ENCODE measurements at places on chromosomes 6 and 20.
A peak's percentile ranks its signal among the peaks of the same experiment; 100 is the strongest.

- no peak for DNase-seq
Observed at GRCh38 chr6:56550301-56550700, 92.4 kb downstream of the DST start.

DNA sequence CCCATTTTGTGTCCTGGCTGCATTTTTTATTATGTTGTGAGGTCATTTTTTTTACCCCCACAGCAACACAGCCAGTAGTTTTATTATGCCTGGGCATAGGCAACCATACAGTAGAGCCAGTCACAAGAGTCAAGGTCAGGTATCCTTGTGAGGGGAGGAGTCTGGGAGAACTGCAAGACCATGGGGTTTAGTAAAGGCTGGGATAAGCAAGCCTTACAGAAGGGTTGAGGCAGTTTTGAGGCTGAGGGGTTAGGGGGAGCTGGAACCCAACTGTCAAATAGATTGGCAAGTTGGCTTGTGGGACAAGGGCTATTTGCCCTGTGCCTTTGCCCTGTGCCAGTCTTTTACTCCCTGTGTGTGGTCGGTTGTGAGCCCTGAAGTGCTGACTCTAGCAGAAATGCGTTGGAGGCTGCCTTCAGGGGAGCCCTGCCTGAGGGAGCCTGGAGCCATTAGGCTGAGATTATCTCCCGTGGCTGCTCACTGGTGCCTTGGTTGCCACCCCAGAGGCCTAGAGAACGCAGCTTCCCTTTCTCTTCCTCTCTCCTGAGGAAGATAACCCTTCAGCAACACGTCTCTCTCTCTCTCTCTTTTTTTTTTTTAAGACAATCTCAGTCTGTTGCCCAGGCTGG, 31.1 kb downstream of the RALY start:
- DNase-seq = peak; percentile 50

GRCh38 chr6:30769853-30770524, 25.6 kb upstream of the IER3 start:
- no peak for DNase-seq

DNA sequence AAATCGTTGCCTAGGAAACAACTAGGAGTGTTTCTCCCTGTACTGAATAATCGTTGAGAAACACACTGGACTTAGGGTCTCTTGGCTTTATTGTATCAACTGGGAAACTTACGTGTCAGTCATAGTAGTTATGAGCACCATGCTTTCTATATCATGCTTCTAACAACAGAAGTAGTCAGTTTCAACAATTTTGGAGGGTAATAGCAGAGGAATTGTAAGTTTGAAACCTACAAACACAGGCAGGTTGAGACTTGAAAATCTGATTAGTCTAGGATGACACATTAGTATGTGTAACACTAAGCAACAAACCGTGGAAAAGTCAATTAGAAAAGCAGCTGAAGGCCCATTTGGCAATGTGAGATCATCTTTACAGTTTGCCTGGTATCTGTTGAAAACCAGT, 43.9 kb upstream of the FABP7 start:
- no peak for DNase-seq

DNA sequence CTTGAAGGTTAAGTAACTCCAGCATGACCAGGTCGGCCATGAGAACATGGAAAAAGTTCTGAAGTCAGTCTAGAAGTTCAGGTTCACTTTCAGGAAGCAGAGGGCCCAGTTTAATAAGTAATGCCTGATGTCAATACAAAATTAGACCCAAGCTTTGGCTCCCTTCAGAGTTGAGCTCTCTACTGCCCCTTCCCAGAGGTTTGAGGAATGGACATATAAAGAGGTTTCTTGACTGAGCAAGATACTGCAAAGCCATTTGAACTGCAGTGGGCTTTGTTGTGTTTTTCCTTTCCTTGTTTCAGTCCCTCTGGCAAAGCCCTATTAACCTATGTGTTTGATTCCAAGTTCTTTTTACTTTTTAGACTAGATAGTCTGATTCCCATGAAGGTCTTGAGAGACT, 97.8 kb upstream of the PREP start:
- DNase-seq = no peak

- no peak for DNase-seq
Observed at GRCh38 chr6:25113436-25113835, 165.7 kb upstream of the CARMIL1 start.

- no peak for DNase-seq
Observed at GRCh38 chr20:60838297-60838696, 413.8 kb upstream of the CDH4 start.

DNA sequence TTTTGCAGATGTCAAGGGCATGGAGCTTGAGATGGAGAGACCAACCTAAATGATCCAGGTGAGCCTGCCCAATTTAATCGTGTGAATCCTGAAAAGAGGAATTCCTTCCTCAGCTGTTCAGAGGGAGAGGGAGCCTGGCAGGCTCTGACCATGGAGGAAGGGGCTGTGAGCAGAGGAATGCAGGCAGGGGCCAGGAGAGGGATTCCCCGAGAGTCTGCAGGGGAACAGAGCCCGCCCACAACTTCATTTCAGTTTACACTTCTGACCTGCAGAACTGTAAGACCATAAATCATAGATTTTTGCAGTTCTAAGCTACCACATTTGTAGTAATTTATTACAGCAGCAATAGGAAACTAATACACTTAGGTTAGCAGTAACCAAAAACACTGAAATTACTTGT, 164.1 kb downstream of the TBXT start:
- DNase-seq = no peak

DNA sequence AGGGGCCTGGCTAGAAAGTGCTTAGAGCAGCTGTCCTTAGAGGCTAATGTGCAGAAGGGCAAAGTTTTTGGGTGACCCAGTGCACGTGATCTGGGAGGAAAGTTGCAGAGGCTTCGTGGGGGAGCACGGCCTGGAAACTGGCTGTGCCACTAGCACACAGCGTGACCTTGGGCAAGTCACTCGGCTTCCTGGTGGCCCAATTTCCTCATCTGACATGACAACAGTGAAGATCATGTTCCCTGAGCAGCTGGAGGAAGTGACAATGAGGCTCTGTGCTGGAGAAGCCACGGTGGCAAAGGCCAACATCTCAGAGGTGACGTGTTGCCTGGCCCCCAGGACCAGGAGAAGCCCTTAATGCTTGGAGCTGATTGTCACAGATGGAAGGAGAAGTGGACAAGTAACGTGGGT, 99.5 kb downstream of the FOXC1 start:
- peak; percentile 30 for DNase-seq

GRCh38 chr20:60050193-60050947, 92.1 kb downstream of the CDH26 start:
- peak; percentile 18 for DNase-seq

- DNase-seq = no peak
Observed at GRCh38 chr6:163530406-163530805, 115.9 kb downstream of the QKI start.

- DNase-seq = no peak
Observed at GRCh38 chr6:133645966-133646740, 242.8 kb upstream of the TCF21 start.

GRCh38 chr20:51023617-51024155, 779 bp upstream of the KCNG1 start:
- no peak for DNase-seq

- no peak for DNase-seq
Observed at GRCh38 chr20:48480216-48480772, 347.5 kb downstream of the PREX1 start.

DNA sequence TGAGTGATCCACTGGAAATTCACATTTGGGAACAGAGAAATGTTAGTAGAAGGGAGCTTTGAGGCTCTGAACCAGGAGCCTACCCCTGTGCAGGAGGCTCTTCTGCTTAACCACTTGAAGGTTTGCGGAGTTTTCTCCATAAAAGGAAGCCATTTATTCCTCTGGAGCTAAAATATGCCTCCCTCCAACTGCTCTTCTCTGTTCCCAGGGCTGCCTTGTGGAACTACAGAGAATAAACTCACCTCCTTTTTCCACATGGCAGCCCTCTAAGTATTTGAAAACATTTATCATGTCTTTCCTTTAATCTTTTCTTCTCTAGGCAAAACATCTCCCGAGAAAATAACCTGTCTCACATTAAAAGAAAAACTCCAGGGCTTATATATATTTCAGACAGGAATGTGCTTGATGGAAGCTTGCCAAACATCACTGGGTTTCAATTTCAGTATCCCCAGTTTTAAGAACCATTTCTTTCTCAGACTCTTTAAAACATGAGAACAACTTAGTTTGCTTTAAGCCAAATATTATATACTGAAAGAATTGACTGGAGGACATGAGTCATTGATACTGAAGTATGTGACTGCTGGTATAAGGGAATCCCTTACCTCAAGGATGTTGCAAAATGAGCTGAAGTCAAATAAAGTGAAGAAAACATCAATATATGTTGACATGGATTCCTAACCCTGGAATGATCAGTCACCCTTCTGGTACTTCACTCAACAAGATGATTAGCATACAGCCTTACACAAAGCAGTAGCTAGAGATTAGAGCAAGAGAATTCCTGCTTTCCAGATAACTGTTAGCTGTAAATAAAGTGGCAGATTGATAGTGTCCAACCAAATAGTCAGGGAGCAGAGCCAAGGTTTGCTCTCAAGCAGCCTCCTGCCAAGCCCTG, 74.0 kb downstream of the ZBTB2 start:
- no peak for DNase-seq

GRCh38 chr6:116444092-116444491, 17.1 kb upstream of the CALHM6 start:
- peak; percentile 21 for DNase-seq

- DNase-seq = no peak
Observed at GRCh38 chr6:11460837-11461661, 76.5 kb upstream of the TMEM170B start.

GRCh38 chr6:114039841-114040240, 68.9 kb upstream of the HDAC2 start:
- DNase-seq = no peak

- DNase-seq = no peak
Observed at GRCh38 chr6:164130151-164130550, 715.6 kb downstream of the QKI start.

- DNase-seq = no peak
Observed at GRCh38 chr6:127207591-127208120, 59.0 kb upstream of the RNF146 start.

- no peak for DNase-seq
Observed at GRCh38 chr6:111818539-111819226, 54.6 kb downstream of the FYN start.

GRCh38 chr6:102759415-102759814, 1365.9 kb downstream of the GRIK2 start:
- DNase-seq = no peak

- no peak for DNase-seq
Observed at GRCh38 chr6:150894191-150894744, 28.8 kb downstream of the MTHFD1L start.

DNA sequence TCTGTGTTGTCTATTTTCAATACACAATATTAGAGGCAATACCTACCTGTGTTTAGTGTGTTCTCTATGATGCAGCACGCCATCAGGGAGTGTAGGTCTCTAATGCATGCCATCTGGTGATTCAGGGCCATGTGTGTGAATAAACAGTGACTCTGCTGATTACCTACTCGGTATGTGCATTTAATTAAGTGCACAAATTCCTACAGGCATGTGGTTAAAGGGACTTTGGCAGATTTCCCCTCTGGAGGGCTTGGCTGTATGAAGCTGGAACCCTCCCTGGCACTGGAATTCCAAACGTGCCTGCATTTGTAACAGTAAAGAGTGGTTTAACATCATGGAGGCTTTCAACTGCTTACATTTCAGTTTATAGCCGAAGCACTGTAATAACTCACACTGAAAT, 401.5 kb upstream of the SASH1 start:
- no peak for DNase-seq

GRCh38 chr6:142223938-142224337, 76.9 kb downstream of the VTA1 start:
- no peak for DNase-seq

- DNase-seq = no peak
Observed at GRCh38 chr20:24147961-24148360, 159.4 kb upstream of the GGTLC1 start.

DNA sequence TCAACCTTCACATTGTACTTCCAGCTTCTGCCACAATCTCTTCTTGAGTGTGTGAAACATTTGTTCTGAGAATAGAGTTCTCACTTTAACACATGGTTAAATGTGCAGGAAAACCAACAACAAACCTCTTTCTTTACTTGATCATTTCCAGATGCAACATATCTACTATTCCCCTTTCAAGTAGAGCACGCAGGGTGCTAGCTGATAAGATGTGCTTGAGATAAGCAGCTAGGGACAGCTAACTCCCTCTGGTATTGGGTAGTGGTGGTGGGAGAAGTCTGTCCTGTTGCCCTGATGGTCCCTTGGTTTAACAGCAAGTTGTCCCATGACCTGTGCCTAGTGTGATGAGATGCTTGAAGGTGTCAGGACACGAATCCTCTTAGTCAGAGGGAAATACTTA, 15.4 kb upstream of the HMGCLL1 start:
- no peak for DNase-seq

DNA sequence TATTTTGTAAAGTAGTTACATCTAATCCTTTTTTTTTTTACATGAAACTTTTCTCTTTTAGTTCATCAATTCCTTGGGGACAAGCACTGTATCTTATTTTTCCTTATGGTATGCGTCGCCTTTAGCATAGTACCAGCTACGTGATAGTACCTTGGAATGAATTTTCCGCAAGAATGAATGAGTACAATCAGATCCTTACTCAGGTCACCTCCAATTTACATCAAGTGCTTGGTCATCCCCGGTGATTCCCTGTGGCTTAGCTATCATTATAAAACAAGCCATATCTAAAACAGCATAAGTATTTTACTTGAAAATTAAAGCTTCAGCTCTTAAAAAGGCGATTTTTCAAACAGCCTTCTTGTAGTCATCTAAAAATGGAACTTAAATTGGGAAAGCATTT, 680.4 kb upstream of the MAP3K7 start:
- DNase-seq = no peak

GRCh38 chr20:53677447-53678314, 84.0 kb upstream of the ZNF217 start:
- DNase-seq = peak; percentile 92

DNA sequence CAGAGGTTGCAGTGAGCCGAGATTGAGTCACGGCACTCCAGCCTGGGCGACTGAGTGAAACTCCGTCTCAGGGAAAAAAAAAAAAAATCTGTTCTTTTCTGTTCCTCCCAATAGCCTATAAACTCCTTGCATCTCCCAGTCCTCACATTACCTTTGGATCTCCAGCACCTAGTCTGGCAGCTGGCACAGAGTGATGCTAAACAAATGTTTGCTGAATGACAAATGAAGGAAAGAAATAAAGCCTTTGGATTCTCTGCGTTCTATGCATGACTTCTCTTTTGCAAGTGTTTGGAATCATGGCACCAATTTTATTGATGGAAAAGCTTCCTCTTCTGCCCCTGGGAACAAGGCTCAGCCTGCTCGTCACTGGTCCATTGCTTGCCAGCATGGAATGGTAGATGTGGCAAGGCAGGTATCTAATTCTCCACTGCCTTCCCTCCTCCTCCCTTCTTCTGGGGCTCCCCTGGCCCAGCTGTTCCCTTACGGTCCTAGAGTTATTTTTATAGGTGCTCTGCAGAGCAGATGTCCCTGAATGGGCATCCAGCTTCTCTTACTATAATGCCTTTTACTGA, 53.6 kb upstream of the FYN start:
- DNase-seq = no peak

GRCh38 chr6:143699430-143699825, 21.7 kb downstream of the PHACTR2 start:
- no peak for DNase-seq

- no peak for DNase-seq
Observed at GRCh38 chr6:13832778-13833177, 18.4 kb upstream of the MCUR1 start.

- DNase-seq = no peak
Observed at GRCh38 chr20:44650771-44651433, 597 bp downstream of the ADA start.

All from HepG2 (cell line).